ENCODE measurements at places on chromosomes 6 and 20.

GRCh38 chr6:36593569-36594028 is 563 bp upstream of the SRSF3 start:
- no peaks in the 10 kb centered on the region for H3K27me3 ChIP-seq
- H3K4me1 ChIP-seq = peaks cover 16% of the 10 kb centered on the region
- H3K27ac ChIP-seq = peak overlapping the region; percentile 100
- peaks cover 39% of the 10 kb centered on the region for H3K36me3 ChIP-seq
- DNase-seq = peak; percentile 56
- H3K4me3 ChIP-seq = peak overlapping the region; percentile 98

DNA sequence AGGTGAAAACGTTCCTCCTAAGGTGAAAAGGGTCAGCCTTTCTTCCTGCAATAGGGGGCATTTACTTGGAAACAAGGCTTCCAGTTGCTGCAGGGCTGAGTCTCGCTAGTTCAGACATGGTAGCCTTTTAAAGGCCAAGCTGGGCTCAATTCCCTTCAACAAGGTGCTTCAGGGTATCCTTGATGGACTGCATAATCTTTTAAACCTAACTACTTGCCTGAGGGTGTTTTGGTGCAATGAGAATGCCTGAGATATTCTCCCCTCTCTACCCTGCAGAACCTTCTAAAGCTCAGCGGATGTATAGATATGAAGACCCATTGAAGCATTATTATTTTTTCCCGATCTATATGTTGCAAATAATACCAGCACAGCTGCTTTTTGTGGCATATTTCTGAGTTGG is 416.1 kb downstream of the QKI start:
- H3K4me3 ChIP-seq = no peak overlapping the region
- no peak overlapping the region for H3K27ac ChIP-seq
- no peaks in the 10 kb centered on the region for H3K36me3 ChIP-seq
- H3K4me1 ChIP-seq = no peaks in the 10 kb centered on the region
- DNase-seq = no peak
- H3K27me3 ChIP-seq = peaks cover 6% of the 10 kb centered on the region

DNA sequence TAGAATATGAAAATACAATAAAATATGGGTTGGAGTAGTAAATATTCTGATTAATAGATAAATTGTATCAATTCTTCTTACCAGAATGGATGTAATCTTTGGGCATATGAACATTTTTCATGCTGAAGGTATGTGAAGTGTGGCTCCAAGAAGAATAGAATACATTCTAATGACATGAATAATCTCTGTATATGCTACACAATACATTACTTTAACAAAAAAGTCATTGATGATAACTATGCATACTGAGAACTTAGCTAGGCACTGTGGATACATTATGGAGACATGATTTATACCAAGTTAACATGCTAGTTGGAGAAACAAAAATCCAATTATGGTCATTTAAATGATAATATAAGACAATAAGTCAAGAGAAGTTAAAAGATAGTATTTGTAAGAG is 62.7 kb upstream of the HDAC2 start:
- H3K27ac ChIP-seq = no peak overlapping the region
- no peaks in the 10 kb centered on the region for H3K36me3 ChIP-seq
- no peaks in the 10 kb centered on the region for H3K4me1 ChIP-seq

DNA sequence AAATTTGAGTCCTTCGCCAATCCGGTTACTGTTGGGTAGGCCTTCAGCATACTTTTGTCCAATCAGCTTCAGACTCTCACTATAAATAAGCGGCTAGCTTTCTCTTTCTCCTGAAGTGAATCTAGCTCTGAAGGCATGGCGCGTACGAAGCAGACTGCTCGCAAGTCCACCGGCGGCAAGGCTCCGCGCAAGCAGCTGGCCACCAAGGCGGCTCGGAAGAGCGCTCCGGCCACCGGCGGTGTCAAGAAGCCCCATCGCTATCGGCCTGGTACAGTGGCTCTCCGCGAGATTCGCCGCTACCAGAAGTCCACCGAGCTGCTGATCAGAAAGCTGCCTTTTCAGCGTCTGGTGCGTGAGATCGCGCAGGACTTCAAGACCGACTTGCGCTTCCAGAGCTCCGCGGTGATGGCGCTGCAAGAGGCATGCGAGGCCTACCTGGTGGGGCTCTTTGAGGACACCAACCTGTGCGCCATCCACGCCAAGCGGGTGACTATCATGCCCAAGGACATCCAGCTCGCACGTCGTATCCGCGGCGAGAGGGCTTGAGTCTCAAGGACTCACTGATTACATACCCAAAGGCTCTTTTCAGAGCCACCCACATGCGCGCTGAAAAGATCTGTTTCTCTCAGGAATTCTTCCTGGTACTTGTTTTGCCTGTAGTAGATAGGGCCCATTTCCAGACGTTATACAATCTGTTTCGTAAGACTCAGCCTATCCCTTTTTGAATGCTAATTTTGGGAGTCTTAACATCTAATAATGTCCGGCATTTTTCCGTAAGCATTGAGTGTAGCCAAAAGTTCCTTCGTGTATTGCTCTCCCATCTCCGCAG is 102.0 kb downstream of the OR2B2 start:
- peak overlapping the region; percentile 99 for H3K27ac ChIP-seq
- H3K4me3 ChIP-seq = peak overlapping the region; percentile 93
- no peaks in the 10 kb centered on the region for H3K36me3 ChIP-seq
- H3K4me1 ChIP-seq = peaks cover 72% of the 10 kb centered on the region
- H3K27me3 ChIP-seq = no peaks in the 10 kb centered on the region
- peak; percentile 91 for DNase-seq

GRCh38 chr6:110999634-111000270 is 17.9 kb downstream of the RPF2 start:
- no peaks in the 10 kb centered on the region for H3K27me3 ChIP-seq
- H3K4me3 ChIP-seq = no peak overlapping the region
- no peak overlapping the region for H3K27ac ChIP-seq
- H3K36me3 ChIP-seq = no peaks in the 10 kb centered on the region
- peaks cover 8% of the 10 kb centered on the region for H3K4me1 ChIP-seq
- DNase-seq = no peak

- peaks cover 13% of the 10 kb centered on the region for H3K4me1 ChIP-seq
- H3K27me3 ChIP-seq = no peaks in the 10 kb centered on the region
- peak overlapping the region; percentile 89 for H3K27ac ChIP-seq
- H3K4me3 ChIP-seq = peak overlapping the region; percentile 96
Observed at GRCh38 chr6:30259140-30260035, 46.2 kb upstream of the TRIM26 start.

GRCh38 chr6:146289816-146290588 is 253.6 kb upstream of the RAB32 start:
- no peaks in the 10 kb centered on the region for H3K36me3 ChIP-seq
- H3K4me1 ChIP-seq = no peaks in the 10 kb centered on the region
- no peak for DNase-seq
- H3K27ac ChIP-seq = no peak overlapping the region
